ENCODE measurements at places on chromosomes 3 and 15.

DNA sequence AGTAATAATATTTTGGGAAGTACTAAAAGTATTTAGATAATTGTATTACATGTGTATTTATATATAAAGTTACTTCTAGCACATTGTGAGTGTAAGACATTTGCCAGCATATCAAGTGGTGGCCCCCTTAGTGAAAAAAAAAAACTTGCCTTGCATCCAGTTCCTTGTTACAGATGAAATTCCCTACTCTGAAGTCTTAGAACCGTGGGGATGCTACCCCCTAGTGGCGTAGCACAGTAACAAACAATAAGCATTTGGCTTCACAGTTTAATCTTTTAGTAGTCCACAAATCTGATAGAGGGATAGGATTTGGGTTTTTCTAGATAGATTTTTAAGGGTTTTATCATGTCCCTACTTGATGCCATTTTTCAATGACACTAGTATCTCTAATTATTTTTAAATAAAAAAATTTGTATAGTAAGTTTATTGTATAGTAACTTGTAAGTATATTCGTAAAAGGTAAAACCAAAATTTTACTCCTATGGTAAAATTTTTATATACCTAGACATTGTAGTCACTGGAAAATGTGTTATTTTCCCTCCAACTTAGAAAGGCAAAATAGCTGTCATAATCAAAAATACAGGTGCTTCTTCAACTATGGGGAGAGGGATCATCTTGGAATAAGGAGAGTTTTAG is 14.3 kb downstream of the SMC4 start:
- DNase-seq = peak; percentile 55

GRCh38 chr3:129723558-129724324 is 117.3 kb upstream of the PLXND1 start:
- DNase-seq = no peak

DNA sequence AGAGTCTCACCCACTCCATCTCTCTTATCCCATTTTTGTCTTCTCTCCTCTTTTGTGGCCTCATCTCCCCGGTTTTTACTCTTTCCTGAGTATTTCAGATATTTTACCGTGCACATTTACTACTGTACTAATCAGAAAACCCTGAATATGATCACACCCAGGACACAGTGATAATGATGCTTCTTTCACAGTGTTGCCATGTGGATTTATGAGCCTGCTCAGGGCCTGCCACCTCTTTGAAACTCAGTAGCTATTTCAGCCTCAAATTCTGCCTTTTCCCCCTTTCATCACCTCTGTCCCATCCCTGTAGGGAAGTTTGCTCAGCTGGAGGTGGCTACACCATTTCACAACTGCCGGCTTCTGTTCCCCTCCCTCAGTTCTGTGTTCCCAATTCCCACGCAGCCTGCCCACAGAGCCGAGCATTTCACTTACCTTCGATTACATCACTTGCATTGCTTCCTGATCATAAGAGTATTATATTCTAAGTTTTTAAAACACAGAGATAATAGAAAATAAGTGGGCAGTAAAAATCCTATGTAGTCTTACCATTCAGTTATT is 33.2 kb downstream of the ARNT2 start:
- DNase-seq = no peak

GRCh38 chr15:36156879-36157427 is 422.5 kb upstream of the CDIN1 start:
- DNase-seq = no peak

DNA sequence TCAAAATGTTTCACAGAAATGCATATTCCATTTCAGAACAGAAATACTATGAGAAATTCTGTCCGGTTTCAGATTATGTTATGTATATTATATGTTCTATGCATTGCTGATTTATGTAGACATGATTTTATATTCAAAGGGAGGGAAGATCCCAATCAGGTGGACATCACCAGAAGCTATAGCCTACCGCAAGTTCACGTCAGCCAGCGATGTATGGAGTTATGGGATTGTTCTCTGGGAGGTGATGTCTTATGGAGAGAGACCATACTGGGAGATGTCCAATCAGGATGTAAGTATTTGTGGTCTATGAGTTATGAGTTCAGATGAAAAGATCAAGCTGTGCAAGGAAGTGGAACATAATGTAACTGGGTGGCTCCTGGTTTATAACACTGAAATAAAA is 341.7 kb downstream of the EPHA3 start:
- no peak for DNase-seq

DNA sequence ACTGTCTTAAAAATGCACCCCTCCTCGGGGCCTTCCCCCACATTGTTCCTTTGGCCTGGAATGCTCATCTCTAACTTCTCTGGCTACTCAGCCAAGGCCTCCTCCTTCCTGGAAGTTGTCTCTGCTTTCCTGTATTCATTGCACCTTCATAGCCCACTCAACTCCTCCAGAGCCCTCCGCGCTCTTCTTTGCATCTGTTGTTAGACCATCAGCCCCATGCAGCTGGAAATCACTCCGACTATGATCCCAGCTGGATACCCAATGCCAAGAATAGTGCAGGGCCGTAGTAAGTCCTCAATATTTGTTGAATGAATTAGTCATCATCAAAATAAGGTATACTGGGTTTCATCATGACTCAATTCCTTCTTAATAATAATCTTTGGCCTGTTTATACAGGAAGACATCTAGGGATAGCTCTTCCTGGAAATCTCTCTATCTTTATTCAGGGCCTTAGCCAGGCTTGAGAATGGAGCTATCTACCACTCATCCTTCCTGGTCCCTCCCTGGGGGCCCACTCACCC is 112.7 kb downstream of the SYNPR start:
- no peak for DNase-seq

GRCh38 chr3:182533394-182533793 is 259.9 kb upstream of the ATP11B start:
- DNase-seq = no peak

- DNase-seq = no peak
Measured at GRCh38 chr15:58741032-58741431, 8.5 kb downstream of the ADAM10 start.

- no peak for DNase-seq
Measured at GRCh38 chr15:43508991-43509659, 8.3 kb upstream of the MAP1A start.

DNA sequence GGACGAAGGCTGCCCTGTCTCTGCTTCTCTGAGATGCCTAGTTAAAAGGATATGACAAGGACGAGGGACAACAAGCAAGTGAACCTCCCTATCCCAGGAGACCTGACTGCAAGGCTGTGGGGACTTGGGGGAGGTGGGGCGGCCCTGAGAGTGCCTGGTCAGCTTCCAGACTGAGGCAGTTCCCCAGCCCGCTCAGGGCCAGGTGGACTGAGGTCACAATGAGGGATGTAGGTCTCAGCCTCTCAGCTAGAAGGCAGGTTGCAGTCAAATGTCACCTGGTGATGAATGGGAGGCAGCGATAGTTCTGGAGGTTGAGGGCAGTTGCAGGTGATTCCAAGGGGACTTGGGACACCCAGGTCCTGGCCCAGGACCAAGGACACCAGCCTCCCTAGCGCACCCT is 30.6 kb downstream of the TKT start:
- no peak for DNase-seq

GRCh38 chr3:127590282-127590592 is 296 bp downstream of the TPRA1 start:
- peak; percentile 72 for DNase-seq

- DNase-seq = no peak
Measured at GRCh38 chr3:36714343-36715086, 49.8 kb downstream of the DCLK3 start.

GRCh38 chr3:23776352-23776891 is 29.3 kb upstream of the UBE2E1 start:
- DNase-seq = no peak

GRCh38 chr3:41836360-41837134 is 125.4 kb downstream of the ULK4 start:
- DNase-seq = peak; percentile 40

GRCh38 chr15:48638963-48639362 is 6.5 kb downstream of the FBN1 start:
- DNase-seq = no peak

DNA sequence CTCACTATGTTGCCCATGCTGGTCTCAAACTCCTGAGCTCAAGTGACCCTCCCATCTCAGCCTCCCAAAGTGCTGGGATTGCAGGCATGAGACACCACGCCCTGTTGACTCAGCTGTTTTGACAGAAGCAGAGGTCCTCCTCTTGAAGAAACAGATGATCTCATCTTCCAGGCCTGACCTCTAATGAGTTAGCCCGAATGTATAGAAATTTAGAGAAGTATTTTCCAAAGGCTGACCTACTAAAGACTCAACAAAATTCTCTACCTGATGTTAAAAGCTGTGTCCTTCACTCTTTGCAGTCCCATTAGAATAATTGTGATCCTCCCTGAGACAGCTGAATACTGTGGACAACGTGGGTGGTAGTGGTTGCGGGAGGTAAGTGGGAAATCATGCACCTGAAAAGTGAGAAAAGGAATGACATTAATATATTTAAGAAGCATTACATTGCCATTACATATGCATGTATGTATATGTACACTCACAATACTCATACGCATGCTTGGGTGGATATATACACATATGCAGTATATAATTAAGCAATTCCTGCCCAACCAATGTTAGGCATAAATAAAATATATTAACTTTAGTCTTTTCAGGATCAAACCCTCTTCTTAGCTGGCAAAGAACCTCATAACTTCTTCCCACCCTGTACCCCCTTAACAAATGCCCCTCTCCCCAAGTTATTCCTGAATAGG is 204.6 kb upstream of the NR2F2 start:
- no peak for DNase-seq

GRCh38 chr3:71011565-71012287 is 571.8 kb downstream of the FOXP1 start:
- DNase-seq = no peak

DNA sequence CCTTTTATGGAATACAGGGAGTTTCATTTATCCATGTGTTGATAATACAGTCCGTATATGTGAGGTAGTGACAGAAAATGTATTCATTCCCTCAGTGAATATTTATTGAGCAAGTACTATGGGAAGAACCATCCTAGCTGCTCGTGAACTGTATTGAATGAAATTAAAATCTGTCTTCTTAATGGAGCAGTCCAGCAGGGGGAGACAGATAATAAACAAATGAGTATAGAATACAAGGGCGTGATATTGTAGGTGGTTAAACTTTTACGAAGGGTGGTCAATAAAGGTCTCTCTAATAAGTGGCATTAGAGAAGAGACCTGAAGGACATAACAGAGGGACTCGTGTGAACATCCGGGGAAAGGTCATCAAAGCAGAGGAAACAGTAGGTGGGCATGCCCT is 62.7 kb upstream of the OSTN start:
- peak; percentile 51 for DNase-seq

GRCh38 chr3:98744283-98744682 is 18.9 kb upstream of the ST3GAL6 start:
- no peak for DNase-seq

DNA sequence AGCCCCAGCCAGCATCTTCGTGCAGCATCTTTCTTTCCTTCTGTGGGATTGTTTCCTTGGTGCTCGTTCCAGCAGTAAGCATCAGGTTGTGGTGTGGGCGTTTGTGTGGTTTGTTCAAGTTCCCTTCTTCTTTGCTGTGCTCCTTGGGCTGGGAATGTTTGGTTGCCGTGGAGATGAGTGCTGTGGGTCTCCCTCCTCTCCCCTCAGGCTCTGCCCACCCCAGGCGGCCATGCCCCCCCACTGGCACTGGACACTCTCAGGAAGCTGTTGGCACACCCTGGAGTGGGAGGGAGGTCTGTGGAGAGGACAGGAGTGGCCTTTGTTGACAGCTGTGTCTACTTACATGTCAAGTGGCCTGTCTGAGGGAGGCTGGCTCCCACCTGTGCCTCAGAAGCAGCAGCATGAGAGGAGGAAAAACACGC is 46.5 kb upstream of the SACM1L start:
- DNase-seq = no peak

GRCh38 chr3:3295586-3295985 is 116.1 kb upstream of the CRBN start:
- no peak for DNase-seq
